ENCODE measurements at places on chromosomes 7 and 10. TPM values are rescaled to one million over a fixed set of nuclear protein-coding genes. Genes with fewer than 3 reads are reported as not detected.

DNA sequence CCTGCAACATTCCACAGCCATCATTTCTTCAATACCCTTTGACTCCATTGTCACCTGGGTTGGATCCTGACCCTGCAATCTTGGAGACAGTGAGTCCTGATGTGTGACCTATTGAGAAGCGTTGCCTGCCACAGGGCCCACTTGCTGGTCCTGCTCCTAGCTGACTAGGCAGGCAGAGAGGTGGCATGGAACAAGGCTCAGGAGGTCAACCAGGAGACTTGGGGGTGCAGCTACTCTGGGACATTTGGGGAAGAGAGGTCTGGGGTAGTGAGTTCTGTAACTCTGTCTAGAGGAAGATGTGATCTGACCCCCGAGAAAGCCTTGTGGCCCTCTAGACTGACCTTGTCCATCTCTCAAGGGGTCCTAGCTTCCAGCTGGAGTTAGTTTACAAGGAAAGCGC lies 1.8 kb downstream of the ZMIZ2 start:
- H3K27ac ChIP-seq: no peak overlapping the region
- no peak for DNase-seq
- no peak overlapping the region for H3K4me3 ChIP-seq
- H3K27me3 ChIP-seq: no peaks in the 10 kb centered on the region
- peaks cover 22% of the 10 kb centered on the region for H3K4me1 ChIP-seq

DNA sequence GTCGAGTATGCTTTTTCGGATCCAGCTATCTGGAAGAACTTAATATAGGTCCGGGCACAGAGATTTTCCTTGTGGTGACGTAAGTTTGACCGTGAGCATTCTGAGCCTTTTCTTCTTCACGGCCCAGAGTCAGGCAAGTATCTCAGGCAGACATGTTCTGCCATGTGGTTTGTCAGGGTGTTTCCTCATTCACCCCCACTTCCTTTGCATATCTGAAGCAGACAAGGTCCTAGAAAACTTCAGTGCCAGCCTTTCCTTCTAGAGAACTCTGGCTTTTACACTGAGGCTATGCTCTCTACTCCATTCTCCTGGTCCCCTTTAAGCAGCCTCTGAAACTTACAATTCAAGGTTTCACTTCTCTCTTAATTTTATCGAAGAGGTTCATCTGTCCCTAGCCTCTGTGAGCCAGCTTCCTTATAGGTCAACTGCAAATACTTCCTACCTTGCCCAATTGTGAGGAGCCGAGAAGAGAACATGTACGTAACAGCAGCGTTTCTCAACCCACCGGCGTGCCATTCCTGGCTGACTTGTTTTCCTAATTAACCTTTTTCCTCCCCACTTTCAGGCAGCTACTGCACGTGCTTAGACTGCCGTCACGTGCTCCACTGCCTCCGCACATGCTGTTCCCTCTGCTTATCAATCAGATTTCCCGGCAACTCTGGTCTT lies 47.3 kb downstream of the CDCA7L start:
- H3K36me3 ChIP-seq: peaks cover 13% of the 10 kb centered on the region
- no peak overlapping the region for H3K27ac ChIP-seq
- DNase-seq: no peak
- peaks cover 12% of the 10 kb centered on the region for H3K4me1 ChIP-seq
- H3K4me3 ChIP-seq: no peak overlapping the region

GRCh38 chr7:14622559-14622958 lies 280.0 kb downstream of the DGKB start:
- no peak overlapping the region for H3K4me3 ChIP-seq
- H3K27me3 ChIP-seq: no peaks in the 10 kb centered on the region
- H3K4me1 ChIP-seq: no peaks in the 10 kb centered on the region
- no peak overlapping the region for H3K27ac ChIP-seq
- no peaks in the 10 kb centered on the region for H3K36me3 ChIP-seq

GRCh38 chr10:49272251-49273081 lies 26.5 kb upstream of the C10orf71 start:
- no peaks in the 10 kb centered on the region for H3K4me1 ChIP-seq
- DNase-seq: peak; percentile 4
- H3K27me3 ChIP-seq: peaks cover 16% of the 10 kb centered on the region
- H3K36me3 ChIP-seq: no peaks in the 10 kb centered on the region
- H3K27ac ChIP-seq: no peak overlapping the region
- no peak overlapping the region for H3K4me3 ChIP-seq

- H3K4me1 ChIP-seq: peaks cover under 1% of the 10 kb centered on the region
- no peak overlapping the region for H3K27ac ChIP-seq
- no peaks in the 10 kb centered on the region for H3K36me3 ChIP-seq
Observed at GRCh38 chr10:11886851-11887250, 63.7 kb downstream of the PROSER2 start.

DNA sequence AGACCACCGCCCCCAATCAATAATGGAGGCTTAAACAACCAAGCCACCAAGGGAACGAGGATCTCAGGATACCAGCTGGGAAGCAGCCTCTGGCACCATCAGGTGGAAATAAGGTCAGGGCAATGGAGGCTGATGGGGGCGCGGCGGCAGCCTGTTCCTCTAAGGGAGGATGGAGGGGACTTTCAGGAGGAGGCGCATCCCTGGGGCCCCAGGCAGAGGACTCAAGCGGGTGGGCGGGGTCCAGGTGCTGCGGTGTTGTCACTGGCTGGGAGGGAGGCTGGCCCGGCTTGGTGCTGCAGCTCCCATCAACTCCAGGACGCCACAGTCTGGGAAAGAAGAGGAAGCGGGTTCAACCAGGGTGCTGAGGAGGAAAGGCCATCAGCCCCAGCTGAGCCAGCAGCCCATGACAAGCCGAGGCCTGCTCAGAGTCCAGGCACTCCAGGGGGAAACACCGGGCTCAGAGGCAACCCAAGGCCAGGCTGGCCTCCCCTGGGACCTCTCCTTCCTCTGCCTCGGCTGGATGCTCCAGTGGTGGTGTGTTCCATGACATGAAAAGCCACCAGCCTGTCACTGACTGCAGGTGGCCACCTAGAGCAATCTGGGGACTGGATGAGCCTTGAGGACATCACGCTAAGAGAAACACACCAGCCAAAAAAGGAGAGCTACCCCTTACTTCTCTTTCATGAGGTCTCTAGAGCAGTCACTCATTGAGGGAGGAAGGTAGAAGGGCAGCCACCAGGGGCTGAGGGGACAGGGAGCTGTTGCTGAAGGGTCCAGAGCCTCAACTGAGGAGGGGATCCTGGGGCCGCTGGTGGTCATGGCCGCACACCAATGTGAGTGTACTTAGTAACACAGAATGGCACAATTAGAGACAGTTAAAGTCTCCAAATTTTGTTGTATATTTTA lies 4.6 kb downstream of the GIGYF1 start:
- H3K4me3 ChIP-seq: no peak overlapping the region
- no peak for DNase-seq
- no peak overlapping the region for H3K27ac ChIP-seq
- H3K36me3 ChIP-seq: peaks cover 44% of the 10 kb centered on the region
- peaks cover 19% of the 10 kb centered on the region for H3K4me1 ChIP-seq

Gene AGAP4
- polyA plus RNA-seq: 6.7 TPM

GRCh38 chr7:139949629-139950028 lies 113.1 kb downstream of the PARP12 start:
- H3K4me1 ChIP-seq: no peaks in the 10 kb centered on the region
- no peak overlapping the region for H3K4me3 ChIP-seq
- DNase-seq: peak; percentile 23
- no peak overlapping the region for H3K27ac ChIP-seq
- peaks cover 2% of the 10 kb centered on the region for H3K36me3 ChIP-seq

GRCh38 chr7:132760244-132760623 lies 184.0 kb upstream of the PLXNA4 start:
- H3K4me1 ChIP-seq: no peaks in the 10 kb centered on the region
- peaks cover 67% of the 10 kb centered on the region for H3K27me3 ChIP-seq
- no peaks in the 10 kb centered on the region for H3K36me3 ChIP-seq
- no peak for DNase-seq
- no peak overlapping the region for H3K27ac ChIP-seq
- H3K4me3 ChIP-seq: no peak overlapping the region

DNA sequence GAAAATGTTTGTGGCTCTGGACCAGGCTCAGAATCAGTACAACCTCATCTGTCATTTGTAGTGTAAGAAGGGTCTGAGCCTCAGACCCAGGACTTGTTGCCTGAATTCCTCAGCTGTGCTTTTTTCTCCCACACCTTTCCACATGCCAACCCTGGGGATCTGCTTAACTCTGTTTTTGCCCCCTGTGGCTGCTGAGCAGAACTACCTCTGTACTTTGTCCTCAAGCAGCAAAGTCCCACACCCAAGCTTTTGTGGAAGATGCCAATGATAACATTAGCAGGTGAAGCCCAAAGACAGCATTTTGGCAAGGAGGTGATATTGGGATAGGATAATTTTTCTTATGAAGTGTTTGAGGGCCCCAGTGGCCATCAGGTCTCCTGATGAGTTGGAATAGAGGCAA lies 5.8 kb upstream of the CYP2C18 start:
- no peak overlapping the region for H3K4me3 ChIP-seq
- no peak overlapping the region for H3K27ac ChIP-seq
- no peaks in the 10 kb centered on the region for H3K36me3 ChIP-seq
- H3K27me3 ChIP-seq: no peaks in the 10 kb centered on the region
- no peak for DNase-seq

DNA sequence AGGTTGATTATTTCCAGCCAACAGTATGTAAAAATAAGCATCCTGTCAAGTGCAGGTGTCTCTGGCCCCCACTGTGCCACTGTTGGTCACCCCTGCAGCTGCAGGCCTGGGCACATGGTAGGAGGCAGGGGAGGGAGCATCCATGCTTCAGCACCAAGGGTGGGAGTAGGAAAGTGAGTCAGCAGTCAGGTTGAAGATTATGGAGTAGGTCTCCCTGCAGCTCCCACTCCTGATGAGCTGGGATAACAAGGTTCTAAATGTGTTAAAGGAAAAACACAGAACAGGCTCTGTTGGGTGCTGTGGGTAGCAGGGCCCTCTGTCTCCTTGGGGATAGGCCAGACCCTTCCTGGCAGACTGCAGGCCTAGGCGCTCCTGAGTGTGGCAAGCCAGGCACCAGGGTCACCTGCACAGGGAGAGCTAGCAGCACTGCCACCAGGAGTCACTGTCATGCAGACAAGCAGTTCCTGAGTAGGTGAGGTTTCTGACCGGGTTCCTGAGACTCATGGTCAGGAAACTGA lies 59.3 kb downstream of the NUDCD3 start:
- peaks cover 8% of the 10 kb centered on the region for H3K36me3 ChIP-seq
- no peak overlapping the region for H3K4me3 ChIP-seq
- H3K4me1 ChIP-seq: peaks cover 3% of the 10 kb centered on the region
- DNase-seq: peak; percentile 28
- no peaks in the 10 kb centered on the region for H3K27me3 ChIP-seq
- H3K27ac ChIP-seq: no peak overlapping the region

DNA sequence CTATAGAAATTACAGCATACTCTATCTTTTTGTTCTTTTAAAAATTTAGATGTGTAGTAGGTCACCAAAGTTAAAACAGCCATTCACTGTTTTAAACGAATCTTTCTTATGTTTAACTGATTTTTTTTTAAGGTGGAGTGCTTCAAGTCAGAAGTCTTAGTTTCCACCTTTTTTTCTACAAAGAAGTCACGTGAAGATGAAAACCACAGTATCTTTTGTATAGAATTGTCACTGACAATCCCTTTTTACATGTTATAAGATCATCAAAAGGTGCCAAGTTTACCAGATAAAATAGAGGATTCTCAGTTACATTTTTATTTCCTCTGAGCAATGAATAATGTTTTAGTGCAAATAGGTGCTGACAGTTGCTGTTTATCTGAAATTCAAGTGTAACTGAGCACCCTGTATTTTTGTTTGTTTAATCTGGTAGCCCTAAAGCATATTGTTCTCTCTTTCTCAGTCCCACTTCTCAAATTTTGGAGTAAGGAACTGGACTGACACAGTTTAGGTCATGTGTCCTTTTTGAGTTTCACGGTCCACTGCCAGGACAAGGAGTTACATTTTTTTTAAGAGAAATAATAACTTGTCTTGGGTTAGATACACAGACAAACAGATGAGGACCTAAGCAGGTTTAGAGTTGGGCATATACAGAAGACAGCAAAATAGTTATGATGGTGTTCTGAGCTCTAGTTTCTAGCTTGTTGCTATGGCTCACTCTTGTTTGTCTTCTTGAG lies 233.2 kb upstream of the MBL2 start:
- H3K27me3 ChIP-seq: no peaks in the 10 kb centered on the region
- no peak overlapping the region for H3K4me3 ChIP-seq
- no peak for DNase-seq
- no peak overlapping the region for H3K27ac ChIP-seq
- H3K36me3 ChIP-seq: no peaks in the 10 kb centered on the region
- H3K4me1 ChIP-seq: no peaks in the 10 kb centered on the region

GRCh38 chr7:99667179-99667578 lies 12.6 kb downstream of the CYP3A5 start:
- no peaks in the 10 kb centered on the region for H3K4me1 ChIP-seq
- no peaks in the 10 kb centered on the region for H3K36me3 ChIP-seq
- H3K27me3 ChIP-seq: no peaks in the 10 kb centered on the region
- DNase-seq: no peak

DNA sequence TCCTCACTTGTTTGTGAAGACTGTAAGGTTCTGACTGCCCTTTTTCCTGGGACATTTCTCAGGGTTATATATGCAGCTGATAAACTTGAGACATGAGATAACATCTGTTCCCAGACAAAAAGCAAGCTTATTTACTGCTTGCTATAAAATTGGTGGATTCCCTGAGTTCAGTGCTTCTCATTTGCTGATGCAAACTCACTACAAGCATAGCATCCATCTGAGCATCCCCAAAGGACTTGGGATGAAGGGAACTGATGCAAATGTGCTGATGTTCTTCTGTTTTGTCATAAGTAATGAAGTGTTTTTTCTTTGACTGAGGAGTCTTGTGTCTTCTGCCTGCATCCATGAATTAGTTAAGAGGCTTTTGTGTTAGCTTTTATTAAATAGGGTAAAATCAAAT lies 183.2 kb downstream of the ADK start:
- no peak overlapping the region for H3K27ac ChIP-seq
- DNase-seq: no peak
- H3K36me3 ChIP-seq: no peaks in the 10 kb centered on the region
- peaks cover 2% of the 10 kb centered on the region for H3K4me1 ChIP-seq

- H3K36me3 ChIP-seq: no peaks in the 10 kb centered on the region
- H3K4me1 ChIP-seq: peaks cover 4% of the 10 kb centered on the region
- peak; percentile 65 for DNase-seq
- H3K27me3 ChIP-seq: peaks cover 11% of the 10 kb centered on the region
- no peak overlapping the region for H3K4me3 ChIP-seq
Observed at GRCh38 chr7:151315038-151315655, 26.5 kb upstream of the NUB1 start.

DNA sequence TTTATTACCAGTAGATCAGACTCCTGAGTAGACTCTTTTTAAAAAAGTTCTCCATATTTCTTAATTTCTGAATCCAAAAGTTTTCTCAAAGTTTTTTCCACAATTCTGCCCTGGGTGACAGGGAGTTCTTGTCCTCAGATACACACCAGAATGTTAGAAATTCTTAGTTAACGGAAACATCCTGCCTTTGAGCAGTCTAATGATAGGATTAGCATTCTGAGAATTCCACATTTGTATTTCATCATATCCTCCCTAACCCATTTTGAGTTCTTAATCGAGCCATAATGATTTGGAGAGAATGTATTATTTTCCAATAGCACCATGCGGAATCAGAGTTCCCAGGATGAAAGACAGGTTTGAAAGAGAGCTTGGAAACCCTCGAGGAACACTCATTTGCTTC lies 28.9 kb upstream of the MRPS33 start:
- no peaks in the 10 kb centered on the region for H3K27me3 ChIP-seq
- no peak overlapping the region for H3K27ac ChIP-seq
- H3K4me1 ChIP-seq: no peaks in the 10 kb centered on the region
- H3K36me3 ChIP-seq: no peaks in the 10 kb centered on the region

Gene MRLN
- not detected for polyA plus RNA-seq

- no peaks in the 10 kb centered on the region for H3K27me3 ChIP-seq
- no peak overlapping the region for H3K4me3 ChIP-seq
- H3K4me1 ChIP-seq: no peaks in the 10 kb centered on the region
- no peak for DNase-seq
- no peaks in the 10 kb centered on the region for H3K36me3 ChIP-seq
Observed at GRCh38 chr7:97075928-97076327, 41.6 kb upstream of the SDHAF3 start.

All from IMR-90 (cell line).